ENCODE measurements at places on chromosomes 6 and 20. TPM values are rescaled to one million over a fixed set of nuclear protein-coding genes. Genes with fewer than 3 reads are reported as not detected.

- peak; percentile 97 for DNase-seq
Measured at GRCh38 chr20:10469599-10469998, 34.5 kb downstream of the SLX4IP start.

Gene SGK2
- total RNA-seq = 0.75 TPM

Gene SPATA25
- total RNA-seq = 5.7 TPM

DNA sequence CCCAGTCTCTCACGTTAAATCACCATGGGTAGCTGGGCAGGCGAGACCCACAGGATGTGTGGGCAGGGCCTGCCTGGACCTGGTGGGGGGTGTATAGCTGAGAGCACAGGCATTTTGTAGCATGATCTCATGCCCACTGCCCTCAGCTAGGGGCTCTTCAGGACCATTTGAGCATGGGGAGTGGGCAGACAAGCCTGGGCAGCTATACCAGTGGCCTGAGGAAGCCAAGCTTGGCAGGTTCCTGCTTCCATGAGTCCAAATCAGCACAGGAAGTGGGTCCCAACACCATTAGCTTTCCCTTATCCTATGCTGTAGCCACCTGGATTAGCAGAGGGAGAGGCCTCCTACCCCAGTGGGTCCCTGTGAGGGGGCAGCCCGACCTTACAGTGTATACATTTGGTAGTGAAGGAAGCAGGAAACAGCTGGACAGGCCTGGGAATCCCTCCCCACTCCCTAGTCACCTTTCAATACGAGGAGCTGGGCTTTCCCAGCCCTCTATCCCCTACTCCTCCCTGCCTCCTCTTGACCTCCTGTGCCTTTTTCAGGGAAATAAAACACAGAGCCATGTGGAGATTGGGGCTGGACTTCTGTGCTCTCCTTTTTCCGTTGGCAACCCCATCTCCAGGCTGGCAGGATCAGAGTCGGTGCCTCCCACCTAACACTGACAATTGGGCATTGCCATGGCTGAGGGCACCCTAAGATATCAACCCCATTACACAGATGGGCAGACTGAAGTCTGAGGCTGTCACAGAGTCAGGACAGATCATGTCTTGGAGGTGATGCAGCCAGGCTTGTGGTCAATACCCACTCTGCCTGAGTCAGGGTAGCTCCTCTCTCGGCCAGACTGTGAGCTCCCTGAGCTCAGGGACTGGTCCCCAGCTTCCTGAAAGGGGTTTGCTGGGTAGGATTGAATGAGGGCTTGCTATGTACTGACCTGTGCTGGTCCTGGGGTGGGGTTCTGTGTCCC is 59.8 kb downstream of the MRPL14 start:
- peak; percentile 62 for DNase-seq

- peak; percentile 88 for DNase-seq
Measured at GRCh38 chr6:137191670-137192069, 18.2 kb upstream of the IL22RA2 start.

All from muscle of leg (tissue), 16 donors.